ENCODE measurements at places on chromosomes 1 and 21.

DNA sequence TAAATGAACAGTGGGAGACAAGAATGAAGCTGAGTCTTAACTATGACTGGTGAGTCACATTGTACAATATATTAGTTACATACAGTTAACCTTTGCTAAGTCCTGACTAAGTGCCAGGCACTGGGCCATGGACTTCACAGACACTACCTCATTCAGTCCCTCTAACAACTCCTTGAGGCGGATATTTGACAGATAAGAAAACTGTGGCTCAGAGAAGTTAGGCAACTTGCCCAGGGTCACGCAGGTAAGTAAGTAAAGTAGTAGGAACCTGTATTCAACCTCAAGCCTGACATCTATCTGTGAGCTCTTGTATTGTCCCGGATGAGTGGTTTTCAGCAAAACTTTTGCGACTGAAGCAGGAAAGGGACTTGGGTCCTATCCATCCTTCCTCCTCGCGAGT lies 62.1 kb downstream of the GNG12 start:
- peak; percentile 39 for DNase-seq

DNA sequence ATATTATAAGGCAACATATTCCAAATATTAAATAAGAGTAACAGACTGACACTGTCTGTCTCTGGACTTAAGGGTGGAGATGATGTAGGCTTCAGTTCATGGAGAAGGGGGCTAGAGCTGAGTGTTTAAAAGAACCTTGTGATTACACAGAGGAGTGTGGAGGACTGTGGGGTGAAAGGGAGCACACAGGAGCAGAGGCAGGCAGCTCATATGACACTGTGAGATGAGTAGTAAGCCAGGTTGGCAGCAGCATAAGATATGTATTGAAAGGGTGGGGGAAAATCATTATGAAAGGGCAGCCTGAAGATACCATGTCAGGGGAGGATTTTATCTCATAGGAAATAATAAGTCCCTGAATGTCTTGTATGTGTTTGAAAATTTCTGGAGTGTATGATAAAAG lies 104.5 kb downstream of the AK5 start:
- DNase-seq, result no peak

GRCh38 chr1:88029899-88030298 lies 654.2 kb upstream of the PKN2 start:
- no peak for DNase-seq

DNA sequence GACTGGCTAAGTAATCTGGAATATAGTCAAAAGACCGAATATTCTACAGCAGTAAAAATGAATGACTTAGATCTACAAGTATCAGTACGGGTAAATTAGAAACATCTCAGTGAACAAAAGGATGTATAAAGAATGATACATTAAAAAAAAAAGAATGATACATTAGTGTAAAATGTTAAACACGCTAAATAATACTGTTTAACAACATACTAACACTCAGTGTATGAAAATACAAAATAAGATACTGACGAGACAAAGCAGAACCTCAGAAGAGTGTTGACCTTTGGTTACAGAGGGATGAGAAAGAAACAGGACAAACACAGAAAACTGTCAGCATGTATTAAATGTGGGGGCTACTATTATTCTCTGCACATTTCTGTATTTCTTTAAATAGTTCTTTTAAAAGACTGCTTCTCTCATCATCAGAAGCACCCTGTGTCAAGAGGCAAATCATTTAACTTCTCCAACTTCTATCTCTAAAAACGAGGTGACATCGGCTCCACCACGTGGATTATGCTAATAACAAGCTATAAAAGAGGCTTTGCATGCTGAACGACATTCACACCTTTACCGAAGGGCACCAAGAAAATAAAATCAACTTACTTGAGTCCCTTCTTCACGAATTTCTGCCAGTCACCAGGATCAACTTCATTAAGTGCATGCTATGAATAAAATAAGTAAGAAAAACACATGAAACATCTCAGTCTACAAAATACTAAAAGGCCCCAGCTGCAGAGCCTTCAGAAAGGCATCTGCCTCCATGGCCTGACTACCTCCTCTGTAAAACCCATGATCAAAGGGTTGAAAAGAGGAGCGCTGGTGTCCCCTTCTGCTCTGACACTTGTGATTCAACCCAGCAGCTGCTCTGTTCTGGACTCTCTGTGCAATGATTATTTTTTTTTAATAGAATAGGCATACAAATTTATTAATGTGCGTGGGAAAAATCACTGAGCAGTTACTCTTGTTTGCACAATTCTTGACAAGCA lies 42.5 kb downstream of the MRAP start:
- no peak for DNase-seq

GRCh38 chr1:192803501-192803900 lies 5.3 kb upstream of the RGS2 start:
- DNase-seq, result no peak

- no peak for DNase-seq
These were observed 8.9 kb upstream of the OPRD1 start for GRCh38 chr1:28803051-28803450.

- no peak for DNase-seq
These were observed 290.4 kb downstream of the AKT3 start for GRCh38 chr1:243559575-243560162.

GRCh38 chr1:92587445-92587844 lies 100.7 kb upstream of the GFI1 start:
- no peak for DNase-seq

- no peak for DNase-seq
These were observed 38.3 kb downstream of the ELK4 start for GRCh38 chr1:205593532-205593931.

GRCh38 chr1:36650200-36651065 lies 167.7 kb upstream of the CSF3R start:
- peak; percentile 12 for DNase-seq

DNA sequence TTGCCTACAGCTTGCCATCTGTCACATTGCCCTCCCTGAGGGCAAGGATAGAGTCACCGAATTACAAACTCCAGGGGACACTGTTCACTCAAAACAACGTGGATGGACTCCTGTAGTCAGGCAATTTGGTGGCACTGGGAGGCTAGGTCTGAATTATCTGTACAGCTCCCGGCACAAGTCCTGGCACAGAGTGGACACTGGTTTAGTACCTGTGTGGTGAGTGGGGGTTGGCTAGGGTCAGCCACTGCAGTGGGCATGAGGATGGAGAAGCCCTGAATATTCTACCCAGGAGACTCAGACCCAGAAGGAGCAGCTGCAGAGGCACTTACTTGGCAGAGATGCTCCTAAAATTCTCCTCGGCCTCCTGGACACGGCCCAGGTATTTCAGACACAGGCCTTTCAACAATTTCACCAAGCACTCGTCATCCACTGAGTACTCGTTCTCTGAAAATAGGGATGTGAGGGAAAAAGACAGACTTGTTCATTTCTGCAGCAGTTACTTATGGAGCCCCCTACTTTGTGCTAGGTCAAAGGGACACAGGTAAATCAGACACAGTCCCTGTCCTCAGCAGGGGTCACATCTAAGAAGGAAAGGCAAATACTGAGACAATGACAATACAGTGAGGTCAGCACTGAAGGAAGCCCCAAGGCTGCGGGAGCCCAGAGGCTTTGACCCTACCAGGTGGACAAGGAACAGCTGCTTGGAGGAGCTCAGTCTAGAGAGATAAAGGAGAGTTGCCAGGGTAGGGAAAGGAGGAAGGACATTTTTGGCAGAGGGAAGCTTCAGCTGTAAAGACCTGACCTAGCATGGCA lies 40.5 kb downstream of the TTC39A start:
- no peak for DNase-seq

GRCh38 chr1:79852004-79852403 lies 845.5 kb upstream of the ADGRL4 start:
- no peak for DNase-seq

DNA sequence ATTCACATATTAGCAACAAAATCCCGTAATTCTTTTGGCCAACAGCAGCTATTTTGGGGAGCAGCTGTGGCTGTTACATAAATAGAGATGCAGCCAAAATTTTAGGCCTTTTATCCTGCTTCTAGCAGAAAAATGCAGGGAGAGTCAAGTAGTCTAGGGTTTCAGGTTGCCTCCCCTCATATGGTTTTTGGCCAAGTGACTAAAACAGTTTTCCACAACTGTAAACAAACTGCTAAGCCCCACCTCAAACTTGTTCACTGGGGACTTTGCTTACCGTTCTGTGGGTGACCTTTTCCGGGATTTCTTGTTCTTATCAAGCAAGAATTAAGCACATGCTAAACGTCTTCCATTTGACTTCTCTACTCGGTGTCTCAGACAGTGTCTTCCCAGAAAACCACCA lies 133.4 kb downstream of the EDEM3 start:
- DNase-seq, result no peak

DNA sequence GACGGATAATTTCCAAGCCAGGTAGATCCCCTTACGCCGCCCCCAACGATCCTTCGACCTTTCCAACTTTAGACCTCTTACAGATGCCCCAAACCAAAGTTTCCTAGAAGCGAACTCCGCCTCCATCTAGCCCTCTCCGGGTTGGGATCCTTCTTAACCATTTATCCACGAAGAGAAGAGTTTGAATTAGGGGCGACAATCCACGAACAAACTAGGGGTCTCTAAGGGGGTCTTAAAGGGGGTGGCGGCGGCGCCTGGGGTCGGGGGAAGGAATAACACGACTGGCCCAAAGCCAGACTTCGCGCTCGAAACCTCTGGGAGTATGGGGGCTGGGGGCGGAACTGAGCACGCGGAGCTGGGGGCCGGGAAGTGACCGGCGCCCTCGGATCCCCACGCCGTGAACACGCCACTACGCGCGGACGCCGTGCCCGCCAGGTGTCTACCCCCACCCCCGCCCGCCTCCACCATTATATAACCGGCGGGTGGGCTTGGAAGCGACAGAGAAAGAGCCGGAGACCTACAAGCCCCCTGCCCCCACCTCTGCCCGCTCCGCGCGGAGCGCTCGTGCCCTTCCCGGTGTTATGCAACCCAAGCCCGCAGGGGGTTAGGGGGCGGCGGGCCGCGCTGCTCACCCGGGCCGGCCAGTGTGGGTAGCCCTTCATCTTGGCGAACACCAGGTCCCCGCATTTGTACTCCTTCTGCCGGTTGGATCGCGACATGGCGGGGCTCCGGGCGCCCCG lies 594 bp downstream of the HDGF start:
- DNase-seq, result peak; percentile 45

GRCh38 chr1:36076979-36077573 lies 6.8 kb upstream of the TEKT2 start:
- DNase-seq, result no peak

- DNase-seq, result no peak
These were observed 6.3 kb downstream of the TOMM20 start for GRCh38 chr1:235122348-235122747.

GRCh38 chr1:147124266-147124665 lies 48.0 kb downstream of the PRKAB2 start:
- DNase-seq, result no peak

GRCh38 chr1:211035821-211036380 lies 98.0 kb downstream of the KCNH1 start:
- DNase-seq, result no peak

DNA sequence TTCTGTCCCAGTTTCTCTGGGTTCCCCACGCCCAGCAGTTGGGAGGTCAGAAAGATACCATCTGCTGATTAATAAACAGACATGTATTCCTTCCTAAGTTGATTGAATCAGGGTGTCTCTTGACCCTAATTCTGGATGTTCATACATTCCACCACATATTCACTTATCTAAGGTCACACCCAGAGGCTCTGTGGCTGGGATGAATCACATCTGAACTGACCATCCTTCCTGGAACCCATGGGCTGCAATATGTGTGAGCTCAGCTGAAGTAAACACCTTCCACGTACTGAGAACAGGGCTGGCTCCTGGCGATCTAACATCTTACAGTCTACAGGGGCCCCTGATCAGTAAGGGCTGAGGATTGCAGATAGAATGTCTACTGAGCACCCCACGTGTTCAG lies 20.5 kb upstream of the TRABD2B start:
- peak; percentile 37 for DNase-seq

DNA sequence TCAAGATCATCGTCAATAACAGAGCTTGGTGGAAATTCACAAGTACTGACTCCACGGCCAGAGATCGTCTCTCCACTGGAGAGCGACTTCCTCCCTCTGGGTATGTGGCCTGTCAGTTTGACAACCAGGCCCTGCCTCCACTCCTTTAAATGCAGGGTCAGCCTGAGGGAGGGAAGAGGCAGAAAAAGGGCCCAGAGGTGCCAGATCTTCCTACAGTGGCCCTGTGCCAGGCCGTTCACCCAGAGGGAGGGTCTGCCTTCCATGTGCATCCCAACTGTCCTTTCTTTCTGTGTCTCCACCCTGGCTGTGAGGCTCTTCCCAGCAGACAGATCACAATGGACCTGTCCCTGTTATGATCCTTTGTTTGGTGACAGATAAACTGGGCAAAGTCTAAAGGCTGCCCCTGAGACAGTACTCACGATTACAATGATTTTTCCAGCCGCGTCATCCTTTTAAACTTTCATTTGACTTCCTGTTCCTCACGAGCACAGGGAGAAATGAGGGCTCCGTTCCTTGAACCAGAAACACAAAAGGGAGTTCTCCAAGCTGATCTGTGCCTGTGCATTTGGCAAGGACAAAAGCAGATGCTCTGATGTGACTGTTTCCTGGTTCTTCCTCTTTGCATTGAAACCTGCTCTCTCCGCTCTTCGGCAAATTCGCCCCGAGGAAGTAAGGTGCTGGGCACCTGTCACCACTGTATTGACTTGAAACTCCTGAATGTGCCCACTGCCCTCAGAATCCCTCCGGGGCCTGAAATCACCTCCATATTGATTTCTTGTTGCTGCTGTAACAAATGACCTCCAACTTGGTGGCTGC lies 126.7 kb downstream of the PGBD5 start:
- DNase-seq, result no peak

DNA sequence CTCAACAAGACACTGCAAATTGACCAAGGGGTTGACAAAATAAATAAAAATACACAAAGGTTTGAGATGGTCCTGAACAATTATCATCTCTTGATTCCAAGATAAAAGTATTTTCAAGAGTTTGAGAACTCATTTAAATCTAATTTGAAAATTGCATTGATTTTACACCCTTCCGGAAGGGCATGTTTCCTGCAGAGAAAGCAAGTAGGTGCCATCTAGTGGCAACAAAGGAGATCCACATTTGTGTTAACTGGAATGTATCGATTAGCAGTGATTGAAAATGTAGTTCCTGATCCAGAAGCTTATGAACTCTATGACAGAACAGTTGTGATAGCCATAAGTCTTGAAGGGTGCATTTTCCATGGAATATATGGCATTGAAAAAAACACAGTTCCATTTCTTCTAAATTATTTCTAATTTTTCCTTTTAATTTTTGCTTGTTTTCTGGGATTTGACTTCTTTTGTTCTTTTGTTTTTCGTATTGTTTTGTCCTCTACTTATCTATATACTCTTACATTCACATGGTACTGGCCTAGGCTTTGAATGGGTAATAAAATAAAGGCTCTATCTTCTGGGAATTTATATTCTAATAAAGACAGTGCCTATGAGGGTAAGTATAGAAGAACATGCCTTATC lies 143.7 kb downstream of the DNM3 start:
- peak; percentile 34 for DNase-seq
